Thoracic aorta (tissue), 2 donors: ENCODE measurements at places on chromosomes 4 and X.

- DNase-seq: no peak
These were observed 83.3 kb downstream of the DDIT4L start for GRCh38 chr4:100106982-100107381.

- DNase-seq: no peak
These were observed 15.9 kb upstream of the MAP9 start for GRCh38 chr4:155392481-155393184.

- no peak for DNase-seq
These were observed 25.5 kb downstream of the HMX1 start for GRCh38 chr4:8846046-8846720.

DNA sequence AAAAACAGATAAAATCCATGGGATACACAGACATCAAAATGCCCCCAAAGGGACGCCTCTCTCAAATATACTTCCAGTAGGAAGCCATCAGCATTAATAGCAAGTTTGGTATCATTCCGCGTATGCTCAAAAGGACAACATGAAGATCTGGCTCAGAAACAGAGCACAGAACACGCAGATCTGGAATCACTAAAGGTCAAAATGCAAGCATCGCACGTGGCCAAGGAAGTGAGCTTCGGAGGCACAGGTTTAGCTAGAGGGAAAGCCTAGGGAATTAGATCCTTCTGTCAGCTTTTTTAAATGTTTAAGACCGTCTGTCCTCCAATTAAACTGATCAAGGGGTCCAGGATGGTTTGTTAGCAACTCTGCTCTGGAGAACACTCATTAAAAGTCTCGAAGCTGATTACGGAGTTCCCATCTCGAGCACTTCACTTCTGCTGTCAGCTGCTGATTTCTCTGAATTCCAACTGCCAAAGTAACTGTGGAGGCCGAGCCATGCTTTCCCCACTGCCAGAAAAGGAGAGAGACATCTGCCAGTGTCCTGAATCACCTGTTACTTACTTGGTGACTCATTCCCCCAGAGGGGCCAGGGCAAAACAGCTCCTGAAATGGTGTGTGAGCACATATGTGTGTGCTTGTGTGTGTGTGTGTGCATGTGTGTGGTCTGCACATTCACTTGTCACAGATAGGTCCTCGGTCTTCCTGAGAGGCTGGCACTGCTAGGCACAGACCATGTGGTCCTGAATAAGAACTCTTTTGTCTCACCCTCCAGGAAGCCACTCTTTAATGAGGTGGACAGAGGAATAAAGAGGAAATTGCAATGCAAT lies 177.7 kb upstream of the PPARGC1A start:
- DNase-seq: no peak

DNA sequence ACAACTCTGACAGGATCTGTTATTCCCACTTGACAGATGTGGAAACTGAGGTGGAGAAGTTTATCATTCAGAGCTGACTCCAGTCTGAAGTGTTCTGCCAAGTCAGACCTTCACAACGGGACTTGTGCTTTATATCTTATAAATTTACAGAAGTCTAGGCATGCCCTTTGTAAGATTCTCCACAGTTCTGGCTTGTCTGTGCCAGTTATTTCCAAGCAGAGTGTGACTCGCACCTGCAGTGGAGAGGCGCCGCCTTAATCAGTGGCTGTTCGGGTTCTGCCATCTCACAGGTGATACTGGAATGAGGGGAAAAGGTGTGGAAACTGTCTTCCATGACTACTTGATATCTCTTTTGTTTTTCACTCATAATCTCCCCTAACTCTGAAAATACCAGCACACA lies 63.2 kb downstream of the CPEB2 start:
- no peak for DNase-seq

GRCh38 chrX:13414006-13414647 lies 94.3 kb upstream of the ATXN3L start:
- no peak for DNase-seq

GRCh38 chrX:17465201-17465600 lies 90.2 kb downstream of the NHS start:
- no peak for DNase-seq

- no peak for DNase-seq
These were observed 55.6 kb downstream of the HAUS3 start for GRCh38 chr4:2186133-2186864.

GRCh38 chrX:72392042-72392441 lies 86.3 kb upstream of the CITED1 start:
- no peak for DNase-seq

DNA sequence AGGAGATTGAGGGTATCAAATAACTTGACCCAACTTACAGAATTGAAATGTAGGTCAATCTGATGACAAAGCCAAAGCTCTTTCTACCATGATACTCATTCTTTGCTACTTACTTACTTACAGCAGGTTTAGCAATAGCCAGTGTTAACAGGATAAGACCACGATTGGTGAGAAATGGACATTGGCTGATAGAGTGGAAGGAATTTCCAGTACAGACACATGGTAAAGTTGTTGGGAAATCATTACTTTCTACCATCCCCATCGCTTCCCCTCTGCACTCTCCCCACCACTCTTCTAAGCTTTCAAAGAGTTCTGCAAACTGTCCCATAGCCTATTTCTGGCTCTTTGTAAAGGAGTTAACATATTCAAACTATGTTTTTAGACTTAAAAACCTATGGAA lies 119.7 kb downstream of the CHRNA9 start:
- no peak for DNase-seq

GRCh38 chr4:98480535-98480934 lies 177.9 kb downstream of the TSPAN5 start:
- DNase-seq: no peak

DNA sequence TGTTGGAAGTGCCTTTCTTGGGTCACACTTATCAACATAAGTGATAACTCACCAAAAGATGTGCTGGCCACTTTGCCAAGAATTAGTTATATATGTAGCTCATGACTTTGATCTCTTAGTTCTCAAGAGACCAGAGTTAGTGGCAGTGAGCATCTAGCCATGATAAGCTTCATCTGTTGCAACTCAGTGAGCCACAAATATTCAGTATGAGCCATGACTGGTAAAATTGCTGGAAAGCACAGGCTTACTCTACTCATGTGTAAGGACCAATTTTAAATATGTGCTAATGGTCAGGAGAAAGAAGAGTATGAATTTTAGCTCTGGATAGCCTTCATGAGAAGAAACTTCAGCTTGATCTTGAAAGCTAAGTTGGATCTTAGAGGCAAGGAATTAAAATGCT lies 59.4 kb upstream of the TLL1 start:
- DNase-seq: no peak

DNA sequence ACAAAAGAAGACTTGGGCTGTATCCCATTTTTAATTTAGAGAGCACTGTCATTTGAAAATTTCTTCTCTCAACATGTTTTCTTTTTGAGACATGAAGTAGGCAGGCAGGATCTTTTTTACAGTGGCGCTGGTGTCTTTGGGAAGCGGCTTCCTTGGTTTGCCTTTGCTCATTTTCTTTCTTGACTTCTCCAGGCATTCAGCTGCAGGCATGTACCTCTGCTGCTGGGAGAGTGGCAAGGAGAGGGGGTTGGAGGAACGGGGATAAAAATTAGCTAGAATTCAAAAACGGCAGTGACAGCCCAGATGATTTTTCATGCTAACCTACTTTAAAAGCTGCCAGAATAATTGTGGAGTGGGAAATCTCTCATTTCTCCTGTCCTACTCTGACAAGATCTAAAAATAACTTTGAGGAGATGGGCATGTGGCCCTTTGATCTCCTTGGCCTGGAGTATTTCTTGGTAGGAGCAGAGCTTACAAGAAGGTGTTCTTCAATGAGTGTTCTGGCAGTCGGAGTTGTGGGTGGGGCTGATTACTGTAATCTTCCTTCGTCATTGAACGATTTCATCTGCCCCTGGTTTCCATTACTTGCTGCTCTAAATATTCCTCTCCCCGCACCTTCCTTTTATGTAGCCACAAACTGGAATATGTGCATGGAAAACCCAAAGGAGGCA lies 54.8 kb downstream of the TBL1X start:
- DNase-seq: no peak

DNA sequence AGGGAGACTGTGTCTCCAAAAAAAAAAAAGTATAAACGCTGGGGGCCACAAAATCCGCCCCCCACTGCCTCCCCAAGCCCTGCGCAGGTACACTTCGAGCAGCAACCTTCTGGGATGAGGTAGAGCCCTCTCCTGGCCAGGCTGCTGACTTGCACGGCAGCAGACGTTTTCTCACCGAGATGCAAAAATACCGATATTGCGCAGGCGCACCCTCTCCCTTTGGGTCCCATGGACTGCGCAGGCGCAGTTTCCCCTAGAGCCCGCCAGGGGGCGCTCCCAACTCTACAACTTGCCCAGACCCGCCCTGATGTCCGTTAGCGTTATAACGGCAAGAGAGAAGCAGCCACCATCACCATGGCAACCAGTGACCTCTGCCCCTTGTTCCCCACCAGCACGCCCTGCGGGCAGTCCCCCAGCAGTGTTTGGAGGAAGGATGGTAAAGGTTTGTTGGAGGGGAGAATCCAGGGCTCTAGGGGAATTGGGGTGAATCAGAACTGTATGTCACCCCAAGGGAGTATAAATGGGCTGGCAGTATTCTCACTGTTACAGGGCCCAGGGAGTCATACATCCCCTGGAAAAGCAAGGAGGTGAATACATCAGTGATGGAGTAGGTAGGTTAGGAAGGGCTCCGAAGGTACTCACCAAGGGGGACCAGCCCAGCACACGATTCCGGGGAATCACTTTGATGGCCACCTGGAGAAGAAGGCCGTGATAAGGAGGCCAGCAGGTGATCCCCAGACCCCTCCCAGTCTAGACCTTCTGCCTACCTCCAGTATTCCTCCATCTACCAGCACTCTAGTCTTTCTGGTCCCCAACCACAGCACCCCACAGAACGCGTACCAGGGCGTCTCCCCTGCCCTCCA lies 1.5 kb downstream of the PIM2 start:
- peak; percentile 77 for DNase-seq

- peak; percentile 11 for DNase-seq
These were observed 79.9 kb upstream of the EGFL6 start for GRCh38 chrX:13489454-13489853.
